Activated T-cell treated with anti-CD3 and anti-CD28 coated beads, Interleukin-2, amount 50 U/mL, for 4 hours (primary cell): ENCODE measurements at places on chromosomes 3 and 15. TPM values are rescaled to one million over a fixed set of nuclear protein-coding genes. Genes with fewer than 3 reads are reported as not detected.

DNA sequence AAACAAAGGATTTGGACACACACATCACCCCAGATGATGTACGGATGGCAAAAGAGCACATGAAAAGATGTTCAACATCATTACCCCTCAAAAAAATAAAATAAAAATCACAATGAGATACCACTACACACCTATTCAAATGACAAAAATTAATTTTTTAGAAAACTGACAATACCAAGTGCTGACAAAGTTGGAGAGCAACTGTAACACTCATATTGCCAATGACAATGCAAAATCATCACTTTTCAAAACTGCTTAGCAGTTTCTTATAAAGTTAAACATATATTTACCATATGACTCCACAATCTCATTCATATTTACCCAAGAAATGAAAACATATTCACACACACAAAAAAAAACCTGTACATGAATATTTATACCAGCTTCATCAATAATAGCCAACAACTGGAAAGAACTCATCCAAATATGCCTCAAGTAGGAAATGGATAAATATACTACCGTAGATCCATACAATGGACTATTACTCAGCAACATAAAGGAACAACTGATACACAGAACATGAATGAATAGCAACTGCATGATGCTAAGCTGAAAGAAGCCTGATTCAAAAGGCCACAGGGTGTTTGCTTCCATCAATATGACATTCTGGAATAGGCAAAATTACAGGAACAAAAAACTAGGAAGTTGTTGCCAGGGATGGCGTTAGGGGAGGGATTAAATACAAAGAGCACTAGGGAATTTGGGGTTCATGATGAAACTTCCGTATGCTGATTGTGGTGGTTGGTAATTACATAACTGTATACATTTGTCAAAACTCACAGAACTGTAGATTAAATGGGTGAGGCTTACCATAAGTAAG, 1.3 kb downstream of the FSIP1 start:
- no peak for DNase-seq

DNA sequence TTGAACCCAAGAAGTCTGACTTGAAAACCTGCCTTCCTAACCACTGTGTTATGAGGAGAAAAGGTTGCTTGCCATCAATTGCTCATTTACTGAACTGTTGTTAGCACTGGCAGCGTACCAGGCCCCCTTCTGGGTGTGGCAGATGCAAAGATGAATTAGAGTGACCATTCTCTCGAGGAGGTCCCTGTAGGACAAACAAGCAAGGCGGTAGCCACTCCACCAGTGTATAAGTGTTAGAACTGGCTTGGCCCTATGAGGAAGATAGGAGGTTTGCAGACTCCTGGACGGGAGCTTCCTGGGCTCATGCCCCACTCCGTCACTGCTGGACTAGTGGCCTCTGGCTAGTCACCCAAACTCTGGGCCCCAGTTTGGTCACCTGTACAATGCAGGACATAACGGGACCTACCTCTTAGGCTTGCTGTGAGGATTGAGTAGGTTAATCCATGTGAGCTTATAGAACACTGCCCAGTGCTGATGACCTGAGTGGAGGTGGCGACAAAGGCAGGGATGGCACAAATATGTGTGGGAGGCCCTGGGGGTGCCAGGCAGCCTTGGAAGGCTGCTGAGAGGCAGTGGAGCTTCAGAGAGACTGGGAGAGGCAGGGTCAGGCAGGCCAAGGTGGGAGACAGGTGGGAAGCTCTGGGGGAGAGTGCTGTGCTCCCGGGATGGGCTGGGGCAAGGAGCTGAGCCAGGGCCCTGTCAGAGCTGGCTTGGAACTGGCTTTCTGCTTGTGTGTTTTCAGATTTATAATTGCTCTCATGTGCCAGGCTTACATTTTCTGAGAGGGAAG, 145.9 kb downstream of the DNAJB8 start:
- no peak for DNase-seq

DNA sequence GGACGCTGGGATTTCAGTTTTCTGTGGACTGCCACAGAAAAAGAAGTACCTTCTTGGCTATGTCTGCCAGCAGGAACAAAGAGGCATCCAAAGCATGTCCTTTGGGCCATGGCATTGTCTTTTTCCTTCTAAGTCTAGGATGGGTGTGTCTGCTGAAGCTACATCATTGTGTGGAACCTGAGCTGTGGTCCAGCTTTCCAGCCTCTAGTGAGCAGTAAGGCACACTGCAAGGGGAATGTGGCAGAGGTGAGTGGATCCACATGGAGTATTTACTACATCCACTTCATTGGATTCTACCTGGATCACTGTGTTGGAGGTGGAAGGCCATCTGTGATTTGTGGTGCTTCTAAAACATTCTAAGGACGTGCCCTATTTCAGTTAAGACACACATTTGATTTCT, 23.7 kb downstream of the CMTM8 start:
- no peak for DNase-seq

DNA sequence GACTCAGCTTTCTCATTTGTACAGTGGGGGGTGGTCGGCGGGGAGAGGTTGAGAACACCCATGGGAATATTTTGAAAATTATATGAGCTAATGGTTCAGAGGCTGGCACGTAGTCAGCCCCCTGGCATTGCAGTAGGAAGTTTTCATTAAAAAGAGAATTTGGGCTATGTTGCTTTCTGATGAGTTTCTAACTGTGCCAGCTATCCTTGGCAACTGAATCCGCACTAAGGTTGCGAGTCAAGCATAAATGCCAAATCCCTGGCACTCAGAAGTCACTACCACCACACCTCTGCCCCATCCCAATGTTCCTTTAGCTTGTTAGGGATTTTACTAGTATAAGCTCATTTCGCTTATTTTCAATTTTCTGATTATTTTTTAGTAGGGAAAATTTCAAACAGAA, 91.6 kb downstream of the DNASE1L3 start:
- DNase-seq, result no peak

The MORC1 gene
- total RNA-seq, result not detected

- no peak for DNase-seq
Observed at GRCh38 chr3:154954757-154955156, 125.4 kb upstream of the MME start.

DNA sequence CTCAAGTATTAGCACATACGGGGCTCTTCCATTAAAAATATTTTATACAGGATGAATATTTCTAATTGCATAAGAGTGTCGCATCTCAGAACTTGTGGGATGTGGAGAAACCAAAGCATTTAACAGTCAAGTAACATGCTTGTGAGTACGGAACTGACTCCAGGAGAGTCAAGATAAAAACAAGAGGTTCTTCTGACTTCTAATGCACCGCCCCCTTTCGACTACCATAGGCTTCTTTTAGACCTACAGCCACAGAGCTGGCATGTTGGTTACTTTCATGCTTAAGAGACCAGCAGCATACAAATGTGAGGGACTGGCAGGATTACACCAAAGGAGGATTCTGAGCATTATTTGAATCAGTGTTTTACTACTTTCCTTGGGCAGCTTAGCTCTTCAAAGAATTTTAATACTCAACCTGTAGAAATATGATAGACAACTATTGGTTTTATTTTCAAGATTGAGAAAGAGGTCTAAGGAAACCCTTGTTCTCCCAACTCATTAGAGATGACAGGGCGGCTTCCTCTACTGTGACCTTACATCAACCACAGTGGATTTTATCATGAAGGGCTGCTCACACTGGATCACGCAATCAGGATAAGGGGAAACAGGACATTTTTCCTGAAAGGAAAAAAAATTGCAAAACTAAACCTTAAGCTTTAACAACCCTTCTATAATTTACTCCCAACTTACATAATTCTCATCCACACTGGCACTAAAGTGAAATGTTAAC, 14.0 kb downstream of the ETV5 start:
- no peak for DNase-seq

DNA sequence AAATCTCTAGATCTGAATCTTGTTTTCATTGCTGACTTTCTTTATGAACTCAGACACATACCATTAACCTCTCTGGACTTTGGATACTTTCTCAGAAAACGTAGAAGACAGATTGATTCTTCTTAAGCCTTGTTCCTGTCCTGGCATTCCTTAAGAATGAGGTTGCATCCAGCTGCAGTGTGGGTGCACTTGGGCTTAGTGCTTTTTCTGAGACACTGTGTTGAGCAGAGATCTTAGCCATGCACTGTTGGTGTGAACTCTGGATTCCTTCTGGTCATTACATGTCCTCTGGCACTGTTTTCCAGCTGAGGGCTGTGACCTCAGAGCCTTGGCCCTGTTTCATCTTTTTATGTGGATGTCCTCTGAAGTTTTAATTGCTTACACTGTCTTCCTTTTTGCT, 428.3 kb downstream of the CNTN4 start:
- DNase-seq, result no peak

GRCh38 chr3:16053794-16054193, 120.7 kb upstream of the GALNT15 start:
- DNase-seq, result no peak

DNA sequence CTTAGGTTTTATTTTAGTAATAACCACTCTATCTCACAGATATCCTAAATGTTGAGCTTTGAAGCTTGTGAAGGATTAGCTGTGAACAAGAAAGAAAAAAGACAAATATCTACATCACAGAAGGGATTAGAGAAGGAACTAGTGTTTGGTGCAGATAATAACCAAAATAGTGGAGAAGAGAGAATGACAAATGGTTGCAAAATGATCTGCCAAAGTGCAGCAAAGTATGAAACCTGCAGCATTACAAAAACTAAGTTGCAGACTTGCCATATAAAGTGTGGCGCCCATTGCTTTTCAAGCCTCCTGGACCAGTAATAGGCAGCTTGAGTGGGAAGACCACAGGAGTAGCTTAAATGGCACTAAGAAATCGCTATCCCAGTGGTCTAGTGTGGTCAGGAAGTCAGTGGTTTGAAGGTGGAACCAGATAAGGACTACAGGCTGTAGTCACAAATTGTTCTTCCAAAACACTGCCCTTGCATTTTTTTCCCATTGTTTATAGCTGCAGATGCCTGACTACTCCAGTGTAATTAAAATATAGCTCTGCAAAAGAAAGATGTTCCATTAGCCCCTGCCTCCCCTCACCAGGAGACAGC, 20.7 kb downstream of the TPM1 start:
- DNase-seq, result no peak

The GADL1 gene
- total RNA-seq, result not detected

The ANKUB1 gene
- total RNA-seq, result not detected

- no peak for DNase-seq
Observed at GRCh38 chr15:90203922-90204321, 2.8 kb downstream of the SEMA4B start.

DNA sequence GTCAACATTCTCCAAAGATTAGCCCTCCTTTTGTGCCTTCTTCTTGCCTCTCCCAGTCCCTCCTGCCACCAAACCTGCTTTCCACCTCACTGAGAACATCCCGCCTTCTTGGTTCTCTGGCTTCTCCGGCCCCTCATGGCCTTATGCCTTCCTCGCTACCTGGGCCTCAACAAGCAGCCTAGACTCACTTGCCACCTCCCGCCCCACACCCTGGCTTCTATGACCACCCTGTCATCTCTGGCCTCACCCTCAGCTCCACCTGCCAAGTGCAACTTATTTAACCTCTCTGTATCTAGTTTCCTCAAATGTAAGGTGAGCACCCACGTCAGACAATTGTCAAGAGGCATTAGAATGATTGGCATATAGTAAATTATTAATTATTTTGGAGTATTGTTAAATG, 68.8 kb upstream of the MEX3B start:
- no peak for DNase-seq

The CD86 gene
- total RNA-seq, result 2.0 TPM
